ENCODE measurements at places on chromosomes 13 and 19.

- H3K27ac ChIP-seq: no peak overlapping the region
- no peak overlapping the region for H3K4me3 ChIP-seq
- H3K4me1 ChIP-seq: peaks cover 6% of the 10 kb centered on the region
- H3K36me3 ChIP-seq: peaks cover 4% of the 10 kb centered on the region
- no peaks in the 10 kb centered on the region for H3K27me3 ChIP-seq
These were observed 39.5 kb upstream of the RPL21 start for GRCh38 chr13:27211771-27212364.

GRCh38 chr19:10333758-10334587 is 644 bp upstream of the RAVER1 start:
- DNase-seq: no peak
- peaks cover 68% of the 10 kb centered on the region for H3K4me1 ChIP-seq
- no peaks in the 10 kb centered on the region for H3K27me3 ChIP-seq
- H3K36me3 ChIP-seq: peaks cover 5% of the 10 kb centered on the region

- H3K27ac ChIP-seq: no peak overlapping the region
- no peaks in the 10 kb centered on the region for H3K27me3 ChIP-seq
- peaks cover 25% of the 10 kb centered on the region for H3K36me3 ChIP-seq
These were observed 139.8 kb downstream of the MIPEP start for GRCh38 chr13:23749288-23749873.

DNA sequence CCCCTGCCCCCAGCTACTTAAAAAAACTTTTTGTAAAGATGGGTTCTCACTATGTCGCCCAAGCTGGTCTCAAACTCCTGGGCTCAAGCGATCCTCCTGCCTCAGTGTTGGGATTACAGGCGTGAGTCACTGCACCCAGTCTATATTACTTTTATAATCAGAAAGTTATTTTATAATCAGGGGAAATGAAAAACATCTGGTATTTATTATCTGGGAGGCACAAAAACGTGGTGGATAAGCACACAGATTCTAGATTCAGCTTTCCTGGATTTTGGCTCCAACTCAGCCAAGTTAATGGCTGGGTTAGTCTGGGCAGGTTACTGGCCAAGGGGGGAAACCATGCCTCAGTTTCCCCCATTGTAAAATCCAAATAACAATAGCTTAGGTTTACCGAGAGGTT is 24.7 kb downstream of the KEAP1 start:
- peak overlapping the region; percentile 35 for H3K27ac ChIP-seq
- H3K4me3 ChIP-seq: peak overlapping the region; percentile 77
- H3K4me1 ChIP-seq: peaks cover 3% of the 10 kb centered on the region
- no peak for DNase-seq
- H3K27me3 ChIP-seq: no peaks in the 10 kb centered on the region

- no peaks in the 10 kb centered on the region for H3K36me3 ChIP-seq
- no peak for DNase-seq
- H3K4me1 ChIP-seq: peaks cover 2% of the 10 kb centered on the region
- H3K27me3 ChIP-seq: no peaks in the 10 kb centered on the region
These were observed 27.2 kb downstream of the COMP start for GRCh38 chr19:18763674-18764590.

- no peaks in the 10 kb centered on the region for H3K4me1 ChIP-seq
- H3K27me3 ChIP-seq: no peaks in the 10 kb centered on the region
- no peak overlapping the region for H3K4me3 ChIP-seq
- DNase-seq: no peak
- no peaks in the 10 kb centered on the region for H3K36me3 ChIP-seq
- no peak overlapping the region for H3K27ac ChIP-seq
These were observed 265.0 kb downstream of the RBM26 start for GRCh38 chr13:79141082-79141481.

GRCh38 chr19:33375837-33376159 is 2.3 kb downstream of the CEBPG start:
- no peaks in the 10 kb centered on the region for H3K27me3 ChIP-seq
- H3K4me1 ChIP-seq: peaks cover 28% of the 10 kb centered on the region
- no peaks in the 10 kb centered on the region for H3K36me3 ChIP-seq
- peak overlapping the region; percentile 87 for H3K4me3 ChIP-seq
- peak overlapping the region; percentile 25 for H3K27ac ChIP-seq

DNA sequence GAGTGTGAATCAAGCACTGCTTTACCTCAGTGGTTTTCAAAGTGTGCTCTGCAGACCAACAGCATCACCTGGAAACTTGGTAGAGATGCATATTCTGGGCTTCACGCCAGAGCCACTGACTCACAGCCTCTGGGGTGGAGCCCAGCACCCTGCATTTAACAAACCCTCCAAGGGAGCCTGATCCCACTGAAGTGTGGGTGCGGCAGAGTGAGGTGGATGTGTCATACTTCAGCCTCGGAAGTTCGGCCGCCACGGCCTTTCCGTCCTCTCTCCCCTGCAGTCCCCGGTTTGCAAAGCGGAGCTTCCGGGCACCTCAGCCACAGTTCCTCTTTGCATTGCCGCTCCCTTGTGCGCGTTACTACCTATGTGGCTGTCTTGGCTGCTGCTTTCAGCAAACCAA is 33.3 kb upstream of the MICU2 start:
- H3K27ac ChIP-seq: no peak overlapping the region
- peaks cover 3% of the 10 kb centered on the region for H3K27me3 ChIP-seq
- H3K4me3 ChIP-seq: no peak overlapping the region
- H3K4me1 ChIP-seq: no peaks in the 10 kb centered on the region
- peak; percentile 11 for DNase-seq

DNA sequence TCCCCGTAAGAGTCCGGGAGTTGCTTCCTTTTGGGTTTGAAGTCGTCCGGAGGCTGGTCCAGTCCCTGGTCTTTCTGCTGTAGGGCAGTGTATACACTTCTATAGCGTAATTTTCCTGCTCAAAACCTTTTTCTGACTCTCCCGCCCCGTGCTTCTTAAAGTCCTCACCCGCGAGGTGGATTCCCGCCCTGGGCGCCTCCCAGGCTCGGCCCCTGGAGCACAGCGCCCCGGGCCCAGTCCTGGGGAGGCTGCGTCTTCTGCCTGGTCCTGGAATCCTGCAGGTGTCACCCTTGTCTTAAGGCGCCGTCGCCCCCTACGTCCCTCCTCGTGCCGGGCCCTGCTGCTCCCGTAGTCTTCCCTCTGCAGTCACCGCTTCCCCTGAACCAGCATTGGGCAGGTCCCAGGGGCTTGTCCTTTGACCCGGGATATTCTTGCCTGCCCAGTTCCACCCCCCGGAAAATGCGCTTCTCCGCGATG is 34.4 kb upstream of the ZNF808 start:
- H3K27ac ChIP-seq: no peak overlapping the region
- no peaks in the 10 kb centered on the region for H3K27me3 ChIP-seq
- no peak for DNase-seq
- H3K36me3 ChIP-seq: peaks cover 19% of the 10 kb centered on the region

DNA sequence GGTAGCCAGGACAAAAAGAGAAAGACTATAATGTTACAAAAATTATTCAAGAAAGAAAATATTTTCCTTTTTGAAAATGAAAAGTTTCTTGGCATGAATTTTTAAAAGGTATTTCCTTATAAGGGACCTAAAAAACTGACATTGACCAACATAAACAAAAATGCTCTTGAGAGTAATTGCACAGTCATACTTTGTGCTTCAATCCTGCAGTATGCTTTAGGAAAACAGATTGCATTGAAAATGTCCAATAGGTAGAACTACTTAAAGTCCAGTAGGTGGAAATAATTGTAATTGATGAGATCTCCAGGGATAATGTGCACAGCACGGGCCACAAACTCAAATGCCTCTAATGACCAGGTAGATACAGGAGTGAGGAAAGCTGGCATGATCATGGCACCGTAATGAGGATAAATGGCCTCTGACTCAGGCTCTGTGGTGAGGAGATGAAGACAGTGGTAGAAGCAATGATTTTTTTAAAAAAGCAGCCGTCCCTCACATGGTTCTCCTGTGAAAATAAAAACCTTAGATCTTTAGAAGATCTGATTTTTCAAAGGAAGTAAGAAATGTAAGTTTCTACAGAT is 278.0 kb downstream of the ITGBL1 start:
- H3K4me1 ChIP-seq: no peaks in the 10 kb centered on the region
- H3K27me3 ChIP-seq: no peaks in the 10 kb centered on the region
- no peak for DNase-seq
- no peak overlapping the region for H3K4me3 ChIP-seq

GRCh38 chr13:37791699-37792098 is 77.9 kb downstream of the TRPC4 start:
- H3K36me3 ChIP-seq: no peaks in the 10 kb centered on the region
- H3K27ac ChIP-seq: no peak overlapping the region
- H3K27me3 ChIP-seq: no peaks in the 10 kb centered on the region
- H3K4me3 ChIP-seq: no peak overlapping the region
- no peaks in the 10 kb centered on the region for H3K4me1 ChIP-seq
- DNase-seq: no peak

GRCh38 chr13:76307142-76307541 is 579.1 kb downstream of the KCTD12 start:
- H3K27me3 ChIP-seq: no peaks in the 10 kb centered on the region
- no peaks in the 10 kb centered on the region for H3K4me1 ChIP-seq
- DNase-seq: no peak
- H3K27ac ChIP-seq: no peak overlapping the region
- H3K4me3 ChIP-seq: no peak overlapping the region

DNA sequence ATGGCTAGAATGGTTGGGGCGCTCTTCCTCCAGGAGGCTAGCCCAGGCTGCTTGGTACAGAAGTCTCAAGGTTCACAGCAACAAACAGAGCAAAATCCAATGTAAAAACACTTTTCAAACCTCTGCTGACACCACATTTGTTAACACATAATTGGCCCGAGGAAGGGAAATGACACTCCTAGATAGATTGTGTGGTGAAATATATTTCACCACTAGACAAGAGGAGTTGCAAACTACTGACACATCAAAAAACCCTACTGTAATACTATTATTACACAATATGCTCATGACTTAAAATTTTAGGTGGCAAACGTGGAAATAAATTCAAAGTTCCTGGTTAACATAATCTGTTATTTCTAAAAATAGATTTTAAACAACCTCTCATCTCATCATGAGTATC is 643.6 kb downstream of the PCDH9 start:
- no peak overlapping the region for H3K4me3 ChIP-seq
- no peak for DNase-seq
- H3K27me3 ChIP-seq: no peaks in the 10 kb centered on the region

GRCh38 chr13:92137520-92137919 is 739.1 kb downstream of the GPC5 start:
- no peaks in the 10 kb centered on the region for H3K27me3 ChIP-seq
- H3K4me1 ChIP-seq: no peaks in the 10 kb centered on the region
- no peak for DNase-seq
- no peak overlapping the region for H3K4me3 ChIP-seq
- no peaks in the 10 kb centered on the region for H3K36me3 ChIP-seq
- no peak overlapping the region for H3K27ac ChIP-seq

GRCh38 chr19:17109962-17110598 is 34.5 kb downstream of the MYO9B start:
- peak overlapping the region; percentile 91 for H3K27ac ChIP-seq
- no peaks in the 10 kb centered on the region for H3K27me3 ChIP-seq
- peak overlapping the region; percentile 70 for H3K4me3 ChIP-seq

GRCh38 chr19:44587963-44588770 is 25.2 kb upstream of the IGSF23 start:
- H3K27me3 ChIP-seq: peaks cover 6% of the 10 kb centered on the region
- H3K27ac ChIP-seq: no peak overlapping the region
- peak; percentile 14 for DNase-seq
- no peak overlapping the region for H3K4me3 ChIP-seq

- no peak within 1 kb of the TSS for H3K27ac ChIP-seq
These were observed at the start of gene PDE4C for GRCh38 chr19:18225702-18226468. Gene PDE4C (minus strand): TSS chr19:18226438. CDS start chr19:18226415, 23 bp downstream.

DNA sequence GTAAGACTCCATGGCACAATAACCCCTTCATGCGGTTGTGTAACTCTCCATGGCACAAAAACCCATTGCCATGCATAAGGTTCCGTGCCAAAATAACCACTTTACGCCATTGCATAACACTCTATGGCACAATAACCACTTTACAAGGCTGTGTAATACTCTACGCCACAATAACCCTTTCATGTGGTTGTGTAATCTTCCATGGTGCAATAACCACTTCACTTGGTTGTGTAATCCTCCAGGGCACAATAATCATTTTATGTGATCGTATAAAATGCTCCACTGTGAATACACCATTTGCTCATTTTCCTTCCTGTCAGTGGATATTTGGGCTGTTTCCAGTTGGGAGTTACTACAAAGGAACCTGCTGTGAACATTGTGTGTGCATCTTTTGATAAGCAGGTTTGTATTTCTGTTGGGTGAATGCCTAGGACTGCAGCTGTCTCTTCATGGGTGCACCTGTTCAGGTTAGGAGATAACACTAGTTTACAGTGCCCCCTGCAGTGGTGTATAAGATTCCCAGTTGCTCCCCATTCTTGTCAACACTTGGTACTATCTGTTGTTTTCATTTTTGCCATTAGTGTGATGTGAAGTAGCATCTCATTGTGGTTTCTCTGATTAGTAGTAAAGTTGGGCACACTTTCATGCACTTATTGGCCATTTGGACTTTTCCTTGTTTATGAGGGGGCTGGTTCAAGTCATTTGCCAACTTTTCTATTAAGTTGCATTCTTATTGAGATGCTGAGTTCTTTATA is 21.1 kb upstream of the ZSCAN18 start:
- H3K27ac ChIP-seq: no peak overlapping the region
- H3K4me1 ChIP-seq: no peaks in the 10 kb centered on the region
- H3K4me3 ChIP-seq: no peak overlapping the region
- no peak for DNase-seq

DNA sequence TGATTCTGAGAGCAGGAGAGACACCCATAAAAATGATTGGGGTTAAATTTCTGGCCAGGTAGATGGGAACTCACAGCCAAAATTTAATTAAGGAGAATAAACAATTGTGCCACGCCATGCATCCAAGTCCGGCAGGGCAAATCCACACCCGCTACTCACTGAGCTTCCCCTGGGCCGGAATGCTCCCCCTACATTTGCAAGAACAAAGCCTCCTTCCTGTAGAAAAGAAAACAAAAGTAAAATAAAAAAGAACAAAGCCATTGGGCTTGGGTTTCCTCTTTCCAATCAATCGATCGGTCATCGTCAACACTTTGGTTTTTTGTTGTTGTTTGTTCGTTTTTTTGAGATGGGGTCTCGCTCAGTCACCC is 30.2 kb upstream of the TFDP1 start:
- peaks cover 22% of the 10 kb centered on the region for H3K36me3 ChIP-seq
- DNase-seq: no peak
- no peak overlapping the region for H3K4me3 ChIP-seq
- H3K4me1 ChIP-seq: peaks cover 1% of the 10 kb centered on the region
- H3K27me3 ChIP-seq: no peaks in the 10 kb centered on the region

DNA sequence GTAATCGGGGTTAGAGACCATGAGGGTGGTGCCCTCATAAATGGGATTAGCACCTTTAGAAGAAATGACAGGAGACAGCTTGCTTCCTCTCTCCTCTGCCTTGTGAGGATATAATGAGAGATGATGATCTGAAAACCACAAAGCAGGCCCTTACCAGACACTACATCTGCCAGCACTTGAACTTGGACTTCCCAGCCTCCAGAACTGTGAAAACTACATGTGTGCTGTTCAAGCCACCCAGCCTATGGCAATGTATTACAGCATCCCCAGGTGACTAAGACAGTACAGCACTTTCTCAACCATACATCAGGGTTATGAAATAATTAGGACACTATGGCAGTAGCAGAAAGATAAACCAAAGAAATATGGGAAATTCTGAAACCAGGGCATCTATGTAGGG is 7.4 kb downstream of the ZNF564 start:
- no peaks in the 10 kb centered on the region for H3K27me3 ChIP-seq
- H3K4me3 ChIP-seq: no peak overlapping the region
- peaks cover 27% of the 10 kb centered on the region for H3K36me3 ChIP-seq
